Renal pelvis (tissue), 12 donors: ENCODE measurements at places on chromosomes 1 and 21.

DNA sequence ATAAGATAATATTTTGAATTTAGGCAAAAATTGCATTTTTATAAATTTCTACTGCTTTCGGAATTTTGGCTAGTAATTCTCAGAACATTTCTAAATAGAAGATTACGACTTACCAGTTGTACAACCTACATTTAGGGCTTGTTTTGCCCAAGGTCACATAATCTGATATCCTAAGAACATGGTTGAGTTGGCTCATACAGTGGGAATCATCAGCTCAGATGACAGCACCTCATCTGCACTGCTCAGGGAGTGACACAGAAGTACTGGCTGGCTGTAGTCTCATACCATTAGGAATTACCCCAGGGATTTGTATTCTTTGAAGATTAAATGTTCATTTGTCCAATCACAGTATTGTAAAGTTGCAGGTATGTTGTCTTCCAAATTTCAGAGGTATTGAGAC is 217.6 kb downstream of the ADGRL2 start:
- no peak for DNase-seq

GRCh38 chr1:26608895-26609294 is 79.3 kb downstream of the RPS6KA1 start:
- DNase-seq: no peak

DNA sequence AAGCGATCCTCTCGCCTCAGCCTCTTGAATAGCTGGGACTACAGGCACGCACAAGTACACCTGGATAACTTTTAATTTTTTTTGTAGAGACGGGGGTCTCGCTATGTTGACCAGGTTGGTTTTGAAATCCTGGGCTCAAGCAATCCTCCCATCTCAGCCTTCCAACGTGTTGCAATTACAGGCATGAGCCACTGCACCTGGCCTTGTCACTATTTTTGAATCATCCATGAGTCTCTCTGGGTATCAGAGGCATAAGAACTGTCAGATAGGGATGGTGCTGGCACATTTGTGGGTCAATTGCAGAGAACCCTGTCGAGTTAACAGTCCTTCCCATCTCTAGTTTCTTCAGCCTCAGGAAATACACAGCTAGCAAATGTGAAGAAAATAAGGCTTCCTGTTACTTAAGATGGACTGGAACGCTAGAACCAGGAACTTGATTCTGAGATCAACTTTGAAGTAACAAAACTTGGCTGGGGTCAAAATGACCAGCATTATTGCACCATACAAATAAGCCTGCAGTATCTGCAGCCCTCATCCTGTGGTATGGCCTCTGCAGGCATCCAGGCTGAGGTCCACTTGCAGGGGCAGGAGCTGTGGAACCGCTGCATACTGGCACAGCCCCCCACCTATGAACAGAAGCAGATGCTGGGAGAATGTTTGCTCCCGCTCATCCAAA is 124.3 kb upstream of the GADD45A start:
- no peak for DNase-seq

GRCh38 chr1:202576816-202577215 is 133.4 kb downstream of the SYT2 start:
- no peak for DNase-seq

- DNase-seq: peak; percentile 37
Measured at GRCh38 chr1:170162459-170163246, 16.9 kb downstream of the NTMT2 start.

DNA sequence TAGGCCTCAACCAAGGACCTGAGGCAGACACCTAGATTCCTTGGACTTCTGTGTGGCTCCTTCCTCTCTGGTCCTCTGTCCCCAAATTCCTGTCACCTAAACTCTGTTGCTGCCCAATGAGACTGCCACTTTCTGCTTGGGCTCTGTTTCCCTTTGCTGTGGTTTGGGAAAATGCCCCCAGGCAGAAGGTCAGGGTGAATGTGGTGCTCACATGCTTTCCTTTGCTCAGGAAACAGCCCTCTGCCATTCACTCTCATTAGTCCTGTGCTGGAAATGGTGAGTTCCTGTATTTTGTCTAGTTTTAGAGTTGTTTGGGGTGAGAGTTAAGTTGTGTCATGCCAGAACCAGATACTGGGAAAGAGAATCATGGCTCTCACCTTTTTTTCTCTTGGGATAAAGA is 22.7 kb upstream of the SHE start:
- no peak for DNase-seq

GRCh38 chr1:62295921-62296491 is 23.2 kb downstream of the KANK4 start:
- DNase-seq: no peak

DNA sequence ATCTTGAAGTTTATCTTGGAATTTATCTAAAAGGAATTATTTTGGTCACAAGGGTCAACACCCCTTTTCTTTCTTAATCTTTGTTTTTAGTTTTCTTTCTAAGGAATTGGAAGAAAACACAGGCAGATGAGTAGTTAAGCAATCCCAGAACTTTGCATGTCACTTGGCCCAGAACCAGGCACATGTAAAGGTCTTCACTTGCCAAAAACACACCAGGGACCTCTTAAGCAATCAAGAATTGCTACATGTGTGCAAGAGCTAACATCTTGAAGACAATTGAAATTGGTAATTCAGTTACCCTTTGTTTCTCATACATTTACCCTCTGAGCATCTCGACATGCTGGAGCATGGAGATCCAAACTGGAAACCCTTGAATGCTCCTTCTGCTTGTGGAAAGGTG is 114.2 kb downstream of the ZC3H11B start:
- DNase-seq: no peak

- no peak for DNase-seq
Measured at GRCh38 chr1:204041803-204042505, 31.0 kb upstream of the SOX13 start.

GRCh38 chr21:31830701-31831100 is 42.1 kb upstream of the HUNK start:
- peak; percentile 9 for DNase-seq

GRCh38 chr1:84603941-84604830 is 29.9 kb upstream of the CTBS start:
- DNase-seq: no peak

DNA sequence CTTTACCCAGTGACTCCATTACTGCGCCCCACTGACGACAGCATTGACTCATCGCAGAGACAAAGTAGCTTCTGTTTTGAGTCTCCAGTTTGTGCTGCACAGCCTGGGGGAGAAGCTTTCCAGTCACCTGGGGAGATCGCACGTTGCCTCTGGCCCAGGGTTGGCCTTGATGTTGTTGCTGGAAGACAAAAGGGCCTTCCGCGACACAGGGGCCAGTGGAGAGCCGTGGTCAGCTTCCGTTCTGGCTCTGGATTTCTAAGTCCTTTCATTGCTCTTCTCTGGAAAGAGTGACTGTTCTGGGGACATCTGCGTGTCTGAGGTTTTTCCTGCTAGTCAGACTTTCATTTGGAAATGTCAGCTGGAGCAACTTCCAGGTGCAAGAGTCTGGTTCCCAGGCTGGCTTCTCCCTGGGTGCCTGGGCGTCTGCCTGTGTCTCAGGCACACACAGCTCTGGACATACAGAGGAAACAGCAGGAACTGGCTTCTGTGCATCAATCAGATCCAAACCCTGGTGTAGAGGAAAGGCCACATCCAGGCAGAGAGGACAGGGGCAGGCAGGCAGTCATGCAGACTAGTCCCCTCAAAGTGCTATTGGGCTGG is 257.0 kb downstream of the SIPA1L2 start:
- DNase-seq: no peak

GRCh38 chr1:155295183-155295941 is 5.9 kb downstream of the PKLR start:
- DNase-seq: no peak

DNA sequence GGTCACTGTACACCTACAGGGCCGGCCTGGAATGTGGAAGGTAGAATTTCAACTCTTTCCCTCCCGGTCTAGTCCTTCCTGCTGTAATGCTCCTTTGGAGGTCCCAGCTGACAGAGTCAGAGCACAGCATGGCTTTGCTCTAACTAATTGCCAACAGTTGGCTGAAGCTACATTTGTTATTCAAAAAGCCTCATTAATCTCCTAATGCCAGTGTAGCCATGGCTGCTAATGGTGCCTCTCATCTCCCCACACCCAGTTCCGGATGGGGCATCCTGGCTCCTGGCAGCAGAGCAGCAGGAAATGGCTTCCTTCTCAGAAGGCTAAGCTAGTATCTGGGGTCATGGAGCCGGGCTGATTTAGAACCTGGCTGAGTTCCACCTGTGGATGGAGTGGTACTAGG is 18.7 kb upstream of the CAMK1G start:
- no peak for DNase-seq

DNA sequence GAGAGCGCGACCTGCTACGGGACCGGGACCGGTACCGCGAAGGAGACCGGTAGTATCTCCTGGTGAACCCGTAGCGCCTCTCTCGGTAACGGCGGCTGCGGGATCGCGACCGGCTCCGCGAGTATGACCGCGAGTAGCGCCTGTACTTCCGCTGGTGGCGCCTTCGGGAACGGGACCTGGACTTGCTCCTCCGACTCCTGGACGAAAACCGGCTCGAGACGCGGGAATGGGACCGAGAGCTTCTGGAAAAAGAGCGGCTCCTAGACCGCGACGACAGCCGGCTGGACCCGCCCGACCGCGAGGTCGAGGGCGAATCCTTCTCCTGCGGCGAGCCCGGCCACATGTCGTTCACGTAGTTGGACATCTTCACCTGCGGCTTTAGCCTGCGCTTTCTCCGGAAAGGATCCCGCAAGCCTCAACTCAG is 642 bp downstream of the RSRP1 start:
- DNase-seq: no peak

GRCh38 chr1:6747674-6748073 is 37.6 kb upstream of the CAMTA1 start:
- DNase-seq: no peak

DNA sequence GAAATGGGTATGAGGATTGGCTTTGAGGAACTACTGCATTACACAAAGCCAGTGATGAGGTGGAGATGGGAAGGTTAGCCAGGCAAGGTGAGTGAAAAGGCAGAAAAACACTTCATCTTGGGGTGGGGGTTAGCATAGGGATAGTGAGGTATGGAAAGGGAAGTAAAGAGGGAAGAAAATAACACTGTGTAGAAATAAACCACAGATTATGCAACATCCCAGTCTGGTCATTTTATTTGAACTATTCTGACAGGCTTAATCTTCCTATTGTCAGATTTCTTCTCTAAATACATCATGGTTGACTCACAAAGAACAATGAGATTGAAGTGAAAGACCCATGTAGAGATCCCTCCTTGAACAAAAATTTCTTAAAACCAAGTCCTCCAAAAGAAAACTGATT is 640.2 kb downstream of the PTPRC start:
- DNase-seq: no peak

GRCh38 chr1:20981915-20982314 is 194.8 kb downstream of the EIF4G3 start:
- no peak for DNase-seq

- no peak for DNase-seq
Measured at GRCh38 chr1:202234331-202235002, 40.9 kb downstream of the LGR6 start.

DNA sequence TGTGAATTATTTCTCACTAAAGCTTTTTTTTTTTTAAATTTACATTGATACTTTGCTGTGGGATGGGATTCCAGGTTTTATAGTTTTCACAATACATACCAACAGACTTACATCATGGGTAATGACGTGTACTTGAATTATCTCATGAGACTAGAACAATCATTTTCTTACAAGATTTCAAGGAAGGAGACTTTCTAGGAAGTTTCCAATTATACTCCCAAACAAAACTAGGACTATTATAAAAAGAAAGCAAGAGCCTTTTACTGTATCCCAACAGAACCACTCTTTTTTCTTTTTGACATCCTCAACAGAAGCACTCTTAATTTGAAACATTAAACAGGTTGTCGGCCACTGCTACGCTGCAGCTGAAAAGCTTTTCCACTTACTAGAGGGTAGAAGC is 48.7 kb downstream of the TESK2 start:
- DNase-seq: no peak

GRCh38 chr1:145785547-145785946 is 38.3 kb downstream of the RNF115 start:
- no peak for DNase-seq

GRCh38 chr1:231763456-231763855 is 136.9 kb downstream of the DISC1 start:
- no peak for DNase-seq

- DNase-seq: no peak
Measured at GRCh38 chr1:82614090-82614489, 813.4 kb downstream of the ADGRL2 start.

DNA sequence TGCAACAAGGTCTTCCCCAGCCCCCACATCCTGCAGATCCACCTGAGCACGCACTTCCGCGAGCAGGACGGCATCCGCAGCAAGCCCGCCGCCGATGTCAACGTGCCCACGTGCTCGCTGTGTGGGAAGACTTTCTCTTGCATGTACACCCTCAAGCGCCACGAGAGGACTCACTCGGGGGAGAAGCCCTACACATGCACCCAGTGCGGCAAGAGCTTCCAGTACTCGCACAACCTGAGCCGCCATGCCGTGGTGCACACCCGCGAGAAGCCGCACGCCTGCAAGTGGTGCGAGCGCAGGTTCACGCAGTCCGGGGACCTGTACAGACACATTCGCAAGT is 3.8 kb downstream of the ZBTB18 start:
- DNase-seq: no peak

DNA sequence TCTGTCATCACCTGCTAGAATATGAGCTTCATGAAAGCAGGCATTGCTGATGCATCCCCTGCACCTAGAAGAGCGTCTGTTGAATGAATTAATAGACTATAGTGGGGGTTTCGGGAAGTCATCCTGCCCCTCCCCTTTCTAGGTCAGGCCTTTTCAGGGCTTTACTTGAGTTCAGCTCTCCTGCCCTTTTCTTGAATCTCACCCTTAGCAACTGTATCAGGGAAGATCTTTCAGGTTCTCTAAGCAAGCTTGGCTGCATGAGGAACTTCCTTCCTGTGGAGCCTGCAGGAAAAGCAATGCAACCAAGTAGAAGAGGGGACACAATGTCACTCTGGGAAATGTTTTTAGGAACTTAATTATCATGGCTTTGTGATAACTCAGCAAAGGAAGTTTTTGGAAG is 27.2 kb upstream of the KIAA0040 start:
- DNase-seq: no peak

- no peak for DNase-seq
Measured at GRCh38 chr21:33650929-33651509, 8.7 kb downstream of the ITSN1 start.

GRCh38 chr1:94651076-94651475 is 109.5 kb upstream of the F3 start:
- DNase-seq: no peak

- no peak for DNase-seq
Measured at GRCh38 chr1:214037468-214037867, 49.7 kb downstream of the PROX1 start.

DNA sequence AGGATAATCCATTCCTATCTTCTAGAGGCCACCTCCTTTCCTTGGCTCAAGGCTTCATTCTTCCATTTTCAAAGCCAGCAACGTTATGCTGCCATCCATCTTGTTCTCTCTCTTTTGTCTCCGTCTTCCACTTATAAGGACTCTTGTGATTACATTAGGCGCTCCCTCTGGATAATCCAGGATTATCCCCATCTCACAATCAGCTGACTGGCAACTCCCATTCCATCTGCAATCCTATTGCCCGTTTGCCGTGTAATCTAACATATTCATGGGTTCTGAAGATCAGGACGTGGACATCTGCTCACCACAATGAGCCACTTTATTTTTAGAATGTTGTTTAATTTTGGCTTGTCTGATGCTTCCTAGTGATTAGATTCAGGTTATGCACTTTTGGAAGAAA is 89.3 kb downstream of the EBNA1BP2 start:
- DNase-seq: no peak
